Stimulated activated naive CD8-positive, alpha-beta T cell treated with anti-CD3 and anti-CD28 coated beads, Interleukin-15, Interleukin-2, amounts not matched to agents 100 U/mL and 50 U/mL, for 24 hours (primary cell): ENCODE measurements at places on chromosomes 5 and 9.

DNA sequence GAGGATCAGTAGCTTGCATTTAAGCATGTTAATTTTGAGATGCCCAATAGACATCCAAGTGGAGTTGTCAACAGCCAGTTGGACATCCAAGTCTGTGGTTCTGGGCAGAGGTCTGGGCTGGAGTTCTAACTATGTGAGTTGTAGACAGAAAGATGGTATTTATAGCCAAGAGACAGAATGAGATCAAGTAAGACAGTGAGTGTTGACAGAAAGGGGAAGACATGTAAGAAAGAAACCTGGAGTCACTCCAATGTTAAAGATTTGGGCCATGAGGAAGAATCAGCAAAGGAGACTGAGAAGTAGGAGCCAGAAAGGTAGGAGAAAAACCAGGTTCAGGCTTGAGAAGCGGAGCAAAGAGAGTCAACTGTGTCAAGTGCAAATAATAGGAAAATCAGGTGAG lies 95.5 kb upstream of the PUM3 start:
- DNase-seq = no peak

GRCh38 chr5:135131801-135132680 lies 98.0 kb upstream of the PITX1 start:
- DNase-seq = no peak

- DNase-seq = no peak
Observed at GRCh38 chr9:123407217-123407851, 51.3 kb downstream of the CRB2 start.

DNA sequence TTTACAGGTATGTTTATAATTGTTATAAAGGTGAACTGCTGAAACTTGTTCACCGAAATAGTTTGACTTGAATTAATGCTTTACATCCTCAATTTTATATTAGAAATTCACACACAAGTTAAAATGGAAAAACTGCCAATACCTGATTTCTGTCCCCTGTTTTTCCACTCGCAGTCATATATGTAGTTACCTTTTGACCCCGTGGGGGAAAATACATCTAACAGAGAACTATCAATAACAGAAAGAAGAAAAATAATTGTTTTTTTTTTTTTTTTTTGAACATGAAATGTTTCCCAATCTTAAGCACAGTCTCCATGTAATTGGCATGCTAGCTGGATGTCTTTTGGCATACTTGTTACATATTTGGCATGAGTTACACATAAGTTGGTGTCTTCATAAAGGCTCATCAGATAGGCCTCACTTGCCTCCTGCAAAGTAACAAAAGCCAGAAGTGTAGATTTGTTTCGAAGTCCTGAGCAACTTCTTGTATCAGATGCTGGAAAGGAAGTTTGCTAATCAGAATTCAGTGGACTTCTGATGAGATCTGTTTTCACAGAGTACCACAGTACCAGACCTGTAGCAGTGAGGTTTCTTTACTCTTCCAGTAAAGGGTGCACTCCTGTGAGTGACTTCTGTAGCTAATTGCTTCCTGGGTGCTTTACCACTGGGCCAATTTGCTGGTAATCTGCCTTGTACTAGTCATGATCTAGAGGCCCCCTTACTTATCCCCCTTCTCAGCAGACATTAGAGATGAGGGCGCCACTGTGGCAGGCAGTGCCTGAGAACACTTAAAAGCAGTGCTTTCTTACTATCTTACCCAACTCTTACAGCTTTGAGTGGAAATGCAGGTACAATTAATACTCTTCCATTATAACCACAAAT lies 36.2 kb upstream of the CXXC5 start:
- no peak for DNase-seq
